Esophagus mucosa (tissue), 1 donor: ENCODE measurements at places on chromosomes 16 and 17.

DNA sequence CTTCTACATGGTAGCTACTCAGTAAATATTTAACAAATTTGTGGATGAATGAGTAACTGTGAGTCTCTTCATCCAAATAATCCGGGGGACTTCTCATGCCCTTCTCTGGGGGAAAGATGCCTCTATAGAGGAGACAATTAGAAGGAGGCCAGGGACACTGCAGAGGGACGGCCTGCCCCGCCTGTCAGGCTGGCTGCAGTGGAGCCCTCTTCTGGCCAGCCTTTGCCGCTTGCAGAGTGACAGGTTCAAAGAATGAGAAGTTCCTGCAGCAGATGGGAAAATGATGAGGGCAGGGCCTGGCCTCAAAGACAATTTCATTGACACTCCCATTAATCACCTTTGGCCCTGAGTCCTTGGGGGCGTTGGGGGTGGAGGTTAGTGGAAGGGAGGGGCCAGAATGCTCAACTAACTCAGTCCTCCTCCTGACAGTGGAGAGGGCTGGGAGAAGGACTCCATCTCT, 339.0 kb downstream of the MAF start:
- ATAC-seq, result peak; percentile 55

DNA sequence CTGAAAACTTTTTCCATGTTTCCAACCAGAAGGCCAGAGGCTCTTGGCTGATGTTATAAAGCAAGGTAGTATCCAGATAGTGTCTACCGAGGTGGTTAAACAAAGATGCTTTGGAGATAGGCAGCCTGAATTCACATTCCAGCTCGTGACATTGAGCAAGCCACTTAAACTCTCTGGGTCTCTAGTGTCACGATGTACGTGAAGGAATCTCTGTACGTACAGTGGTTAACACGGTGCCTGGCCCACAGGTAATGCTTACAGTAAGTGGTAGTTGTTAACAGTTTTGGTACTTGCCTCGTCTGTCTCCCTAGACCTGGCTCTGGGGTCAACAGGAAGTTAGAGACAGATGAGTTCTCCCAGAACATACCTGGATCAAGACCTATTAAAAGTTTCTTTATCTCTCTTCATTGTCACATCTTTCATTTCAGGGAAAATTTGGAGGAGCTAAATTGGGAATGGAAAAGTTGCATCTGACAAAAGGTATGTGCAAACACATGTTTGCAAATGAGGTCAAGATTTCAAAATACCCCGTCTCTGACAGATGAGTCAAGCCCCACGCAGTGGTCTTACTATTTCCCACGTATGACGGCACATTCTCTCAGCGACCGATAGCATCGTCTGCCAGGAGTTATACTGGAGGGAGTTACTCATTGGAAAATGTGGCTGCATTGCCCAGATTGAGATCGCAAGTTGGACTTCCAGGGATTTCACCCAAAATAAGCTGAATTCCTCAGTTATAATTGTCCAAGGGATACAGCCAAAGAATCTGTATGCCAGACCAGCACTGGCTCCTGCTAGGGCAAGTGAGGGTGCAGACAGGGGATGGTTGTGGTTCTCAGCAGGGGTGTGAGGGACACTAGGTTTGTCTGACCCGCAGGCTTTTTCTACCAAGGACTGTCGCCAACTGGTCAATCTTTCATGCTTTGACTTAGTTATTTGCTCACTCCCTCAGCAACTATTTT, 18.9 kb upstream of the MYH10 start:
- ATAC-seq, result no peak

GRCh38 chr16:280552-280951, at the start of gene ARHGDIG:
Gene ARHGDIG (plus strand): TSS chr16:280591. CDS start chr16:280681, 90 bp downstream.
- ATAC-seq, result no peak

DNA sequence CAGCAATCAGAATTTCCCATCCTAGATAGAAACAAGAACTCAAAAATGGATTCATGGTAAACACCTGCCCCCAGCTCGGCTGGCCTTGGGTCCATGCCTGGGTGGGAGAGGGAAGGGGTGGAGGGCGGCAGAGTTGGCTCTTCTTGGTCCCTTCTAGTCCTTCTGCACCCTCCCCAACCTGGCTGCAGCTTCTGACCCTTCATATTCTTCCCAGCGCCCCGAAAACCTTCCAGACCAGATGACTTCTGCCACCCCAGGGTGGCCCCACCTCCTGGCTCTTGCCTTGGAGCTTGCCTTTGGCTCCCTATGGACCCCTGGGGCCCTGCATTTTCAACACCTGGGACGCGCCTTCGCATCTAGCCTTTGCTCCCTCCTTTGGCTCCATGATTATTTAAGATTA, 5.4 kb upstream of the GJD3 start:
- ATAC-seq, result no peak

- ATAC-seq, result no peak
Observed at GRCh38 chr17:13575922-13576419, 25.8 kb downstream of the HS3ST3A1 start.
